ENCODE measurements at places on chromosomes 11 and 22. TPM values are rescaled to one million over a fixed set of nuclear protein-coding genes. Genes with fewer than 3 reads are reported as not detected.

MRGPRX4 gene
- polyA plus RNA-seq: not detected

GRCh38 chr11:35207471-35208403, 68.8 kb downstream of the CD44 start:
- H3K27me3 ChIP-seq: no peaks in the 10 kb centered on the region
- peaks cover 99% of the 10 kb centered on the region for H3K36me3 ChIP-seq
- H3K27ac ChIP-seq: peak overlapping the region; percentile 71
- no peak overlapping the region for H3K4me3 ChIP-seq

GRCh38 chr11:45459491-45459890, 173.3 kb upstream of the SYT13 start:
- no peak overlapping the region for H3K4me3 ChIP-seq
- H3K27ac ChIP-seq: no peak overlapping the region
- no peaks in the 10 kb centered on the region for H3K4me1 ChIP-seq
- H3K27me3 ChIP-seq: peaks cover 12% of the 10 kb centered on the region
- DNase-seq: no peak

GRCh38 chr22:36629320-36629719, 74.2 kb downstream of the CACNG2 start:
- no peaks in the 10 kb centered on the region for H3K4me1 ChIP-seq
- no peaks in the 10 kb centered on the region for H3K36me3 ChIP-seq
- DNase-seq: no peak
- H3K27ac ChIP-seq: no peak overlapping the region
- H3K4me3 ChIP-seq: no peak overlapping the region
- peaks cover 21% of the 10 kb centered on the region for H3K27me3 ChIP-seq

GRCh38 chr11:5151713-5152153, 2.8 kb downstream of the OR52A1 start:
- H3K27me3 ChIP-seq: peaks cover 8% of the 10 kb centered on the region
- no peaks in the 10 kb centered on the region for H3K4me1 ChIP-seq
- DNase-seq: no peak
- no peak overlapping the region for H3K27ac ChIP-seq
